ENCODE measurements at places on chromosomes 6 and 20. TPM values are rescaled to one million over a fixed set of nuclear protein-coding genes. Genes with fewer than 3 reads are reported as not detected.

DNA sequence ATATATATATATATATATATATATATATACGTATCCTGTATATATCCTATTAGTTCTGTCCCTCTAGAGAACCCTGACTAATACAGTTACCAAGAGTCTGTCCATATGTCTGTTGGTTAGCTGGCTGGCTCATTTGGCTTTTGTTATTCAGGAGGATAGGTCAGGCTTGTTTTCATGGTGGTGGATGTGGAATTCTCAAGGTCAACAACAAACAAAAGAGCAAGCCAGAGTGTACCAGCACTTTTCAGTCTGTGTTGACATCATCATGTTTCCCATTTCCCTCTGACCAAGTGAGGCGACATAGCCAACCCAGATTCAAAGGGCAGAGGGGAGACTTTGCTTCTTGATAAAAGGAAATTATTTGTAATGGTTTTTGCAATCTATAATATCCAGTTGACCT is 88.5 kb upstream of the PTCHD4 start:
- no peak overlapping the region for H3K4me3 ChIP-seq
- no peaks in the 10 kb centered on the region for H3K27me3 ChIP-seq
- H3K36me3 ChIP-seq, result no peaks in the 10 kb centered on the region
- H3K27ac ChIP-seq, result no peak overlapping the region
- no peak for DNase-seq

Gene LTA
- not detected for total RNA-seq

Gene TMEM217
- total RNA-seq, result 2.1 TPM

Gene PSORS1C2
- total RNA-seq, result not detected

- H3K36me3 ChIP-seq, result no peaks in the 10 kb centered on the region
- no peak for DNase-seq
- H3K27me3 ChIP-seq, result no peaks in the 10 kb centered on the region
- H3K4me1 ChIP-seq, result no peaks in the 10 kb centered on the region
Measured at GRCh38 chr6:141421378-141421777, 711.3 kb upstream of the GJE1 start.

Gene SLC32A1
- not detected for total RNA-seq

DNA sequence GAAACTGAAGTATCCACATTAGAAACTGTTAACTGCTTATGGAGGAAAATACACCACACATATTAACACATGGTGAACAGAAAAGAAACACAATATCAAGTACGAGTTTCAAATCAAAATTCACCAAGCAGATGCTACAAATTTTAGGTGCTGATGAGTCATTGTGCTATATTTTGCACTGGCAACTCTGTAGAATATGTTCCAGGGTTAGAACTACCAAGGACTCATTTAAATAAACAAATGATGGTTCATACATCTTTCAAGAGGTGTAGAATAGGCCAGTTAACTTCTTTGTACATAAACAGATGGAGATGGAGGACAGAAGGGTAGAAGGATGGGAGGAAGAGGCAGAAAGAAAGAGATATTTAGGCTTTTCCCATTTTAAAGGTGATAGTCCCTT is 184.9 kb downstream of the ARHGAP18 start:
- no peak for DNase-seq
- no peaks in the 10 kb centered on the region for H3K4me1 ChIP-seq
- no peaks in the 10 kb centered on the region for H3K27me3 ChIP-seq
- no peaks in the 10 kb centered on the region for H3K36me3 ChIP-seq
